ENCODE measurements at places on chromosomes 5 and 9.

DNA sequence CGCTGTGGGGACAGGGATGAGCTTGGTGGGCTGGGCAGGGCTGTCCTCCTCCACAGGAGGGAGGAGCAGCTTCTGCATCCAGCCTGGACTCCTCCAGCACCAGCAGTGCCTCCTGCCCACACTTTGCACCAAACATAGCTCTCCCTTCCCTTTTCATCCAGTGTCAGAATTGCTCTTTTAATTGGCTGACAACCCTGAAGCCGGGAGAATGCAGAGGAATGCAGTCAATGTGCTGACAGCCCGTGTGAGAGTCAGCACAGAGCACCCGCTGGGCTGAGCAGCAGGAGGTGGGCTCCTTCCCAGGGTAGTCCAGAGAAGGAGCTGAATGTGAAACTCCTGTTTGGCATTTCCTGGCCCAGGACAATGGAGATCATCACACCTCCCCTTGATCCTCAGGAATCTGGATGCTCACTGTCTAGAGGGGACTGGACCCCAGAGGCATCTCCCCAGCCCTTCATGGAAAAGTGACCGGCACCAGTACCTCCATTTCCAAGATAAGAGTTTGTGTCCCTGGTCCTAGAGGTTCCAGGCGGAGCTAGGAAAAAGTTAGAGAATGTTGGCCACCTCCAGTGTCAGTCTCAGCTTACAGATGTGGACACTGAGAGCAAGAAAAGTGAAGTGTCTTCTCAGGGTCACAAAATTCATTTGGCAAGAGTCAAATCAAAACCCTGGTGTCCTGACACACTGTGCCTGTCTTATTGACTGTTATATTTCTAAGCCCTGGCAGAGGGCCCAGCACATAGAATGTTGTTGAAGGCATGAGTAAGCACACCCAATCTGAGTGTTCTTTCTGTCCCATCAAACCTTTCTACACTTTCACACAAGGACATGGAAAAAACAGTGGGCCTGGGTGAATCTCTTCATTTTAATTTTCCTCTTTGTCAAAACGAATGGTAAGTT, 202.1 kb downstream of the SNX18 start:
- DNase-seq, result no peak

DNA sequence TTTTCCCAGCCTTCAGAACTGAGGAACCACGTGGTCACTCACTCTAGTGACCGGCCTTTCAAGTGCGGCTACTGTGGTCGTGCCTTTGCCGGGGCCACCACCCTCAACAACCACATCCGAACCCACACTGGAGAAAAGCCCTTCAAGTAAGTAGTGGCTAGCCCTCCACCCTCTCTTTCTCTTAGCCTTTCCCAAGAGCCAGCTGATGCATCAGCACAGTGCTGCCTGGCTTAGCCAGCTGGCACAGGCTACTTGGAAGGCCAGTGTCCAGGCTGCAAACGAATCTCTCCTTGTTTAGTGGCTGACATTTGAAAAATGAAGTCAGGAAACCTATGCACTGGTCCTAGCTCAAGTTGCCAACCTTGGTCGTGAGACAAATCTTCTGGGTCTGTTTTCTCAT, 91.1 kb downstream of the PRDM6 start:
- DNase-seq, result no peak

- no peak for DNase-seq
Observed at GRCh38 chr5:57277085-57277484, 103.2 kb downstream of the GPBP1 start.

DNA sequence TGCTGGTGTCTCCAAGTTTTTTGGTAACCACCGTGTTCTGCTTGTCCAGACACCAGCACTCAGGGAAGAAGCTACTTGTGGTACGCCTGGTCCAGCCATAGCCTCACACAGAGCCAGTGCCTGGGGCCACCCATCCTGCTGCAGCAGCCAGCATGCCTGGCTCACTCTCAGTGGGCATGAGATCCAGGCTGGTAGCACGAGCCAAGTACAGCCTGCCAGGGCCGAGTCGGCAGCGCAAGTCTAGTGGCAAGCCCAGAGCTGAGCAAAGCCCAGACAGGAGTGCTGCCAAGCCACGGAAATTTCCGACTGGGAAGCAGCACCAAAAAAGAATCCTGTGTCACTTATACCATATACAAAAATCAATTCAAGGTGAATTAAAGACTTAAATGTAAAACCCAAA, 36.3 kb upstream of the FBXL17 start:
- DNase-seq, result no peak

DNA sequence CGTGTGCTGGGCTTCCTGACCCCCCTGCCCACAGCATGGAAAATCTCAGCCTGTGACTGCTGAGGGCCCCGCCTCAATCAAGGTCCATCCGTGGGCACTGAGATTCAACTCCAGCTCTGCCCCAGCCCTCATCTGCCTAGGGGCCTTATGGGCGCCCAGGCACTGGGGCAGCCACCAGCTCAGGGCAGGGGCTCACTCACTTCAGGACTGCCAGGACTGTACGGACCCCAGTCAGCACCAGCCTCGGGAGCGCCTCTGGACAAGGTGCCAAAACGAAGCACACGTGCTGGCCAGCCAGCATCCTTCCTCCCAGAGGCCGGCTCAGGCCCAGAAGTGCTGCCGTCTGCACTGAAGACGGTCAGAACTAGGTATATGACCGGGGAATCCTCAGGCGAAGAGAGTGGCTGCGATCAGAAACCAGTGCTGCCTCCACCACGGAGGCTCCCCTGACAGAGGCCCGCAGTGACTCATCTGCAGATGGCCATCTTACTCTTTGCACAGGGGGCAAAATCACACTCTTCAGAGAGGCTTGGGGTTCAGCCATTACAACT, 19.6 kb downstream of the CLPTM1L start:
- no peak for DNase-seq

DNA sequence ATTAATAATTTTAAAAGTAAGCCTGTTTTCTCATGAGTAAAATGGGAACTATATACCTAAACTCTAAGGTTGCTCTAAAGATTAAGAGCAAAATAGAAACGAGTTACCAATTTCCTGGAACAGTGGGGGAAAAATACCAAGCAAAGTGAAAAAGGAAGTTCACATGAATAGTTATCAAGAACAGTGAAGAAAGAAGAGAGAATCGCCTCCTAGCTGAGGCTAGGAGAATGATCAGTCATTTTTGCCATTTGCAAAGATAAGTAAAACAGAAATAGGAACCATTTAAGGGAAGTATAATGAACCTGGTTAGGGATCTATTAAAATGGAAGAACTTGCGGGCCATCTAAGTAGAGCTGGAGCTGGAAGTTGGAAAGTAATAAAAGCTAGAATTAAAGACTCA, 50.7 kb downstream of the P4HA2 start:
- no peak for DNase-seq

DNA sequence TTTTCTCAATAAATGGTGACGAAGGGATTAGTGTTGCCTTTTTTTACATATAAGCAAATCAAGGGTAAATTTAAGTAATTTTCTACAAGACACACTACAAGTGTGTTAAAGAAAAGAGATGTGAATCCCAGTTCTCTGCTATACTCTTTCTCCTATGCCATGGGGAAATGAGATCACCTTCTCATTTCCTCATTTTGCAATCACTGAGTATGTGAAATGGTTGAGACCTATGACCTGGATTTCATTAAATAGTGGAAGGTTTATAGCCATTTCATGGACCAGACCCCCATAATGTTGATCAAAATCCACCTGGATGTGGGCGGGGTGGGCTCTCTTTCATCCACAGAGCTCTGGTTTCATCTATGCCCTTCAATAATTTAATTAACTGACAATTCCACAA, 66.9 kb upstream of the SLIT3 start:
- no peak for DNase-seq

DNA sequence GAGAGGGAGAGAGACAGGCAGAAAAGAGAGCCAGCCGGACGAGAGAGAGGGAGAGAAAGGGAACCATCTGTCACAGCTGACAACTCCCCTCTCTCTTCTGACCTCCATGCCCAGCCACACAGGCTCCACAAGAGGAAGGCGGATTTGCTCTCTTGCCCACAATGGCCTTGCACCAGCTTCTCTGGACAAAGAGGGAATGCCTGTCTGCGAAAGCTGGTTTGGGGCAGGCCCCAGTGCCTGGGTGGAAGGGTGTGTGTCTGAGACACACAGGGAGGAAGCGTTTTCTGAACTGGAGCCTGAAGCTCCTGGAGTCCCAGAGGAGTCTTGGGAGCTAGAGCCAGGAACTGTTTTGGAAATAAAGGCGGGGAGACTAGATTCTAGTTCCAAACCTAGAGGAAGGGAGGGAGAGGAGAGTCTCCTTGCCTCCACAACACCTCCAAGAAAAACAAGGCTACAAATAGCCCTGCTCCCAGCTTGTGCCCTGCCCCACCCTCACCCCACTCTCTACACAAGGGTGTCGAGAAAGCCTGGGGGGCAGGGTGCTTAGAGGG, 12.5 kb downstream of the C1QTNF2 start:
- DNase-seq, result no peak

- no peak for DNase-seq
Observed at GRCh38 chr9:16174915-16175314, 622.1 kb downstream of the CCDC171 start.

GRCh38 chr9:16361939-16362338, 508.5 kb downstream of the BNC2 start:
- DNase-seq, result no peak

All from NCI-H1105 (cell line).